ENCODE measurements at places on chromosomes 4 and X.

DNA sequence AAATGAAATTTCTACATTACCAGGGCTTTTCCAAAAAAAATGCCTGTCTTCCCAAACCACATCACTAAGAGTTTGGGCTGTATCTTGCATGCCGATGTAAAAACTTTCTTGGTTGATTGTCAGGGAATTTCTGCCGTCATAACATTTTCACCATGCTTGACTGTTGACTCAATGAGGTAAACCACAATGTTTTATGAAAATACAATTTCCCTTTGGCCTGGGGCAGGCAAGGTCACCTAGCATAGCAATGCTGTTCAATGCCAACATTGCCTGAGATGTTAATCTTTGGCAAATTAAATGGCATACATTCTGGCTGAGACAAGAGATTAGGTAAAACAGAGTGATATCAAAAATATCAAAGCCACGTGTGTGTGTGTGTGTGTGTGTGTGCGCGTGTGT, 137.1 kb upstream of the TBL1X start:
- DNase-seq: no peak

GRCh38 chrX:154068560-154068959, 29.0 kb downstream of the MECP2 start:
- DNase-seq: no peak

- no peak for DNase-seq
These were observed 1682.7 kb upstream of the AGA start for GRCh38 chr4:179124957-179125356.

DNA sequence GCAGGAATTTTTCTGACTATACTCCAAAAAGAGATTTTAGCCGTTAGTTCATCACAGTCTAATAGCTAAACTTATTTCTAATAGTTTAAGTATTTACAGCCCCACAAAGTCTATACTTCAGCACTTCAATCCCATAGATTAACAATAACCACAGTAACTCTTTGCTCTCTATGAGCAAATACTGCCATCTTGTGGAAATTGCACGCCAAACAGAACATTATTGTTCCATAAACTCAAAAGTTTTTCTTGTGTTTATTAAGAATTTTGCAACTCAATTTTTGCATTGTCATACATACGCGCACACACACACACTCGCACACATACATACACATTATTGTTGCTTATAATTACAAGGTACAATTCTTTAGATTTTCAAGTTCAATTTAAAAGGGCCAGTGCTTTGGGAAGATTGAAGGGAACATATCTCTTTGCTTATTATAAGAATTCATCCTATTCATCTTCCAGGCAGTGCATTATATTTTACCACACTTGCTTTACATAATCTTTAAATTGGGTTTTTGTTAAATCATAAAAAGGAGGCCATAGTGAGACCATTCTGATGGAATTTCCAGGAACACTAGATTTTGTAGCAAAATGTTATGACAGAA, 63.8 kb upstream of the ATOH1 start:
- no peak for DNase-seq

GRCh38 chr4:143294710-143295275, 41.9 kb upstream of the GAB1 start:
- DNase-seq: no peak

DNA sequence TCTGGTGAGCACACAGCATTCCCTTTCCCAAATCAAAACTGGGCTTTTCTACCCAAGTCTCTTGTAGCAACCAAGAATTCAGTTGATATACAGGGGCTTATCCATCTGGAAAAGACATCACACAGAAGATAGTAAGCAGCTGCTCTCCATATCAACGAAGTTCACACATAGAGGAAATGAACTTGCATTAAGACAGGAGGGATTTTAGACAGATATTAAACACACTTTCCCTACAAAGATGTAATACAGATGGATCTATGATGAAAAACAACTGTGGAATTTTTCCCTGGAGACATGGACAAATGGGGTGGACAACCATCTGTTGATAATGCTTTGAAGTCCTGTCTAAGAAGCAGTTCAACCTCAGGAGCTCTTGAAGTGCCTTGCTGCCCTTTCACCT, 9.8 kb upstream of the PDE5A start:
- DNase-seq: no peak

- DNase-seq: no peak
These were observed 267.8 kb upstream of the INTU start for GRCh38 chr4:127364911-127365310.

GRCh38 chr4:139844459-139845036, 178.9 kb downstream of the MGST2 start:
- no peak for DNase-seq

DNA sequence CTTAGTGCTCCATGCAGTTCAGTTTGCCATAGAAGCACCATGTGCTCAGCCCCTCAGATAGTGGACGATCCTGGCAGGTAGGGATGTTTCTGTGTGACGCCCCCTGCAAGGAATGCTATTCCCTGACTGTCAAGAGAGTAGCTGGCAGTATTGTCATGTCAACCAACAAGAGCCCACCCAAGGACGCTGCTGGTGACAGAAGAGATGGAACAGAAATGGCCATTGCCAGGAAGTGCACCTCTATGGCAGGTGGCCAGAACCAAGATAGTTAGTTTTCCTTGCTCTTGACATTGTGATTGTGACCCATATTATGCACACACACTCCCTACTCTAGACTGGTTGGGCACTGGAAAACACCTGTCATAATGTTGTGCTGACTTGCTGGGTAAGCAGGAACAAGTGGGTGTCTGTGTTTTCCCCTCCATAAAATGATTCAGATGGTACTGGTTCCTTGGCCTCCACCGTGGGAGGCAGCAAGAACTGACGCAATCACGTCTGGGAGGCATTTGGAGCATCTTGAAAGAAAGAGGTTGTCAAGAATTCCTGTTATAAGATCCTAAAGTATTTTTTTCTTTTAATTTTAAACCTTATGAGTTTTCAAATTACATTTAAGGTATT, 507.9 kb downstream of the MID1IP1 start:
- no peak for DNase-seq

- no peak for DNase-seq
These were observed 34.9 kb downstream of the AMELX start for GRCh38 chrX:11328134-11328533.
